ENCODE measurements at places on chromosomes 3 and 15.

- DNase-seq = no peak
These were observed 478.7 kb downstream of the MFSD1 start for GRCh38 chr3:159280386-159281191.

DNA sequence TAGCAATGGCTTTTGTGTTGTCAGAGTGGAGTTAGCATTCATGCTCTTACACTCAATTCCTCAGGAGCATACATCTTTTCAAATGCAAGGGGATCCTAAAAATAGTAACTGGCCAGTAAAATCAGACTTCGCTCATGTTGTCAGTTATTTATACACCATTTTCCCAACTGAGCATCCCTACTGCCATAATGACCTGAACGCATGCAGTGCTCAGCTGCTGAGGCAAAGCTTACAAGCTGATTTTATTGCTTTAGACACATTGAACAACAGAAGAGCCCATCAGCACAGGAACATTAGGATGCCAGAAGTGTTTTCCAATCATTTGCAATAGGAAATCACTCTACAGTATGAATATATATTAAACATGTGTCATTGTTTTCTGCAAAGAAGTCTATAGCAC lies 689.7 kb upstream of the BCHE start:
- DNase-seq = no peak

DNA sequence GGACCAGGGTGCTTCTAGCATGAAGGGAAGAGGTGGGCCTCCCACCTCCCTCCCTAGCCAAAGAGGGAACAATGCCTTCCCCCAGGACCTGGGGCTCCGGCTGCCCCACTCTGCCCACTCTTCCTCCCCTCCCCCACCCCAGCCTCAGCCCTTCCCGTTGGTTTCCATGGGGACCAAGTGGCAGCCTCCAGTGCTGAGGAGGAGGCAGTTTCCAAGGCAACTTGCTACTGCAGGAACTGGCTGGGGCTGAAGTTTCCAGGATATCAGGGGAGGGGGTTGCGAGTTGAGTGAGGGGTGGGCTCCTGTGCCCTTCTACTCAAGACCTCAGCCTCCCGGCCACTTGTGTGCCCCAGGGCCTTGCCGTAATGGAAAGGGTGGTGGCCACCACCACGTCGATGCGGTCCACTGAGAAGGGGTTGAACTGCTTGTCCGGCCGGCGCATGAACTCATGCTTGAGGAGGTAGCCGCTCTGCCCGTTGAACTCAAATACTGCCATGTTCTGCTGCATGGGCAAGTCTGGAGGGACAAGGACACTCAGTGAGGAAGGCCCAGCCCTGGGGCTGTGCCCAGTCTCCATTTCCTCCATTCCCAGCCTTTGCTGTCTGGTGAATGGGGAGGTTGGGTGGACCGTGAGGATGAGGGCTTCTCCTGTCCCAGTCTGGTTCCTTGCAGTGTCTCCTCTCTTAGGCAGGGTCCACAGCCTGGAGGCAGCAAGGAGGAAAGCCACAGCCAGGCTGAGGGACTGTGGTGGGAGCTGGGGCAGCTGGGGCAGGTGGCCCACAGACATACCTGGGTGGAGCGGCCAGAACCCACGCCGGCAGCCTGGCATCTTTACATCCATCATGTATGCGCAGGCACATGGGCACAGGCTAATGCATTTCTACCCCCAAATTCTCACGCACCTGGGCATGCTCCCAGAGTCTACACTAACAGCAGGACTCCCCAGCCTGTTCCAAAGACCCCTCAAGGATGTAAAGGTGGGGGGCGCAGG lies 11.3 kb upstream of the ANKRD63 start:
- DNase-seq = no peak

DNA sequence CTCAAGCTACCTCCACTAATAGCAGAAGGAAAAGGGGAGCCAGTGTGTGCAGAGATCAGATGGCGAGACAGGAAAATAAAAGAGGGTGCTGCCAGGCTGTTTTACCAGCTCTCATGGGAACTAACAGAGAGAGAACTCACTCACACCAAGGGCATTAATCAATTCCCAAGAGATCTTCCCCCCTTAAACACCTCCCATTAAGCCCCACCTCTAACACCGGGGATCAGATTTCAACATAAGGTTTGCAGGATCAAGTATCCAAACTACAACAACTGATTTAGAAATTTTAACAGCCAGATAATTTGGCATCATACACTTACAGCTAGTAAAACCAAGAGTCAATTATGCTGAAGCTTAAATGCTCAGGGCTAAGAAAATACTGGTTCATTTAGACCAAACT lies 18.9 kb downstream of the CD200 start:
- no peak for DNase-seq

DNA sequence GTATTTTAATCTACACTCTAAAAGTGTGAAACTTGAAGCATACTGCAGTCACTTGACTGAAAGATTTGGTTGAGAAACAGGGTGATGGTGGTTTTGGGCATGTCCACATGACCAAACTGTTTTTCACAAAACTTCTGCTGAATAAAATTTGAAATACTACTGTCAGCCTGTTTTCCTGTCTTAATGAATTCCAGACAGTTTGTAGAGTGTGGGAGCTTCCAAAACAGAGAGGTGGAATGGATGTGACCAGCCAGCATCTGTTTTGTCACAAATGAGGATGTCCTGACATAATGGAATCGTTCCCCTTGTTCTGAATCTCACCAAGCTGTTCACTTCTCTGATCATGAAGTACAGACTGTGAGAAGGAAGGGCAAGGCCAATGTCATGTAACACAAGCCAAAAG lies 11.8 kb downstream of the MITF start:
- DNase-seq = peak; percentile 75

DNA sequence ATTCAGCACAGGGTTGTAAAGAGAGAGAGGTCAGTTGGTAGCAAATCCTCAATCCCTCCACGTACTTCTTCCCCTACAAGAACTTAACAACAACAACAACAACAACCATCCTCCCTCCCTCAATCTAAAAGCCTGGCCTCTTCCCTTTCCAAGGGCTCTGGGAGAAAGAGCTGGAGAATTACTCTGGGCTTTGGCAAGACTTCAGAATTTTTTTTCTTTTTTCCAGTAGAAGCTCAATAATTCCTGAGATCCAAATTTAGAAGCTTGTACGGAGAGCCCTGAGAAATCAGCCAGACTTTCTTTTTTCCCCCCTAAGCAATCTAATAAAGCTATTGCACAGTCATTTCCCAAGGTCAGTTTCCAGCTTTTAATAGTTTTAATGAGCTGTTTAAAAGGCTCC lies 95.8 kb upstream of the CACNA2D3 start:
- DNase-seq = no peak

DNA sequence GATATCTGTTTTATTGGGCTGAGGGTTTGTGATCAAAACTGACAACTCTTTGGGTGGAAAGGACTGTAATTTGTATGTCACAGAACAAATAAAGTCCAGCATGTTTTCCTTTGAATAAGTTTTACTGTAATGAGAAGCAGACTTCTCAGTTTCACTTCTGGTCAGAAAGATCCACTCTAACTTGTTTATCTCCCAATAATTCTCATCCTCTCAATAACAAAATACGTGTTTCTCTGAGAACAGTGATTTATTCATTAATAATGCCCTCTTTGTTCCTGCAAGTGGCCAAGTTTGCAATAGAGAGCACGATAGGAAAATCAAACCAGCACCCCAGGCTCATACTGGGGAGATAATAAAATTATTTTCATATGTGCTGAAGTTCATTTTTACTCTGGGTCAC lies 190.6 kb downstream of the CNTN3 start:
- no peak for DNase-seq

DNA sequence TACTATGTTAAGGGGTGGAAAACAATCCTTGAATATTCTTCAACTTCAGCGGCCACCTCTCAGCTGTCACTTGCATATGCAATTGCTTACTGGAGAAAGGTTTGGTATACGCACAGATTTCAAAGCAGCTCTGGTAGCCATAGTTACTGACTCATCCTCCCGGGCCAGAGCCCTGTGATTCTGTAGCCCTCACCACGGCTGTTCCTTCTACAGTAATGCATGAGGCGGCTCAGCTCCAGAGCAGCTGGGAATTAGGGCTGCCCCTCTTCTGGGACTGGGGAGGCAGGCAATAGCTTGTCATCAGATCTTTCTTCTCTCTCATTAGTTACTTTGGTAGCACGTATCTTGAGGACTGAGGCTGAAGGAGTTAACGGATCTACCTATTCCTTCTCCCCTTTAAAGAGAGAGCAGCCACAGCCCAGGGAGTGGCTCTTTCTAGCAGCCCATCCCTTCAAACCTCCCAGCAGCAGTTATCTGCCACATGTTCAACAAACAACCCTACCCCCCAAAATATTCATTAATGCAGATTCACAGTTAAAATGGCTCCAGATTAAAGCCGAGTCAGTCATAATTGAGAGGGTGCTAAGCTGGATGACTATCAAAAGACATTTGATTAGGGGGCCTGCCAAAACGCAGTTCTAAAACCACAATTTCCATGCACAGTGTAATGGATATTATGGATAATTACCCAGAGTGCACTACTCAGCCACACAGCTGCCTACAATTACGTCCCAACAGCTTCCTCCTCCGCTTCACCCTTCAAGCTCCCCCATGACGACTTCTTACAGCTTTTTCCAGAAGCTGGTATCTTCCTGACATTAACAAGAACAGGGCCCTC lies 54.7 kb downstream of the ETV5 start:
- no peak for DNase-seq

GRCh38 chr15:67832897-67833709 lies 6.7 kb downstream of the RNU6-1 start:
- DNase-seq = no peak

DNA sequence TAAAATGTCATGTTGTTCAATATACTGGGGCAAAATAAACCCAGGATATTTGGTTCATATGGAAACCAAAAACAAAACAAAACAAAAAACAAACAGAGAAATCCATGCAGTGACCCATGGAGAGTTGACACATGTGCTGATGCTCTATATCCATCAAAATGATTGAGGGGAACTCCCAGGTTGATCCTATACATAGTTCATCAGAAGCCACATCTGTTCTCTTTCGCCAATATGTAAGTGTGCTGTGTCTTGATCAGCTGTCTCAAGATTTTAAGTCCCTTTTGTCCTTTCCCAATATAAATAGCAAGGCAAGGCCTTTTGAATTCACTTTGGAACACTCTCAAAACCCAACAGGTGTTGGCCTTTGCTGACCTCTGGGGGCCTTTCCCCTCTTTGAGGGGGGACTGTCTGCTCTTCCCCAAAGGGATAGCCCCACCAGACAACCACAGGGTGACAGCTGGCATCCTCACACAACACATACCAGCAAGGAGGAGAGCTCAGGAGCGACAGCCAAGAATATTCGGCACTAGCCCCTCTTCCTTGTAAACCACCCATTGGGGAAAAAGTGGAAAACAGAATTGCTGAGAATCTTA lies 209.4 kb upstream of the CD96 start:
- no peak for DNase-seq

GRCh38 chr15:82312586-82313349 lies 36.5 kb downstream of the GOLGA6L10 start:
- no peak for DNase-seq

GRCh38 chr3:123602325-123602724 lies 17.5 kb upstream of the HACD2 start:
- DNase-seq = no peak

DNA sequence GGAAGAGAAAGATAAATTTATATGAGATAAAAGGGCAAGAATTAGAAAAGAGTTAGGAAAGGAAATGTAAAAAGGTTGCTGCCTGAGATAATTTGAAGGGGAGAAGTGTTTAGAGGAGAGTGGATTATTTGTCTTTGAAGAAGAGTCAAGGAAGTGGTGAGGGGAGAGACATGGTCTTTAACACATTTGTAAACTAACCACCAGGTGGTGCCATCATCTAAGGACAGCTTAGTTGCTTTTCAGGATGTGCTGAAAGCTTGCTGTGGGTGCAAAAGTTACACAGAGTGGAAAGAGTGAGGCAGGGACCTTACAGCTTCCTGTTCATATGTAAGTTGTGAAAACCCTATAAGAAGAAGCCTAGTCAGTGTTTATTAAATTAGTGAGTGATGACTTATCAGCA lies 114.1 kb upstream of the DNAJC19 start:
- DNase-seq = peak; percentile 2

- DNase-seq = no peak
These were observed 60.7 kb downstream of the BDH1 start for GRCh38 chr3:197495059-197495455.
